Activated T-helper 2 cell treated with anti-CD3 and anti-CD28 coated beads, Interferon-gamma antibody, Interleukin-2, Interleukin-4, amounts not matched to agents 10 μg/mL and 5 μg/mL and 100 μg/mL, durations not matched to agents 14 hours and 24 hours and 36 hours (primary cell): ENCODE measurements at places on chromosomes 5 and 9.

- H3K27ac ChIP-seq, result no peak overlapping the region
- peaks cover 15% of the 10 kb centered on the region for H3K27me3 ChIP-seq
- DNase-seq, result no peak
- H3K36me3 ChIP-seq, result no peaks in the 10 kb centered on the region
- H3K4me1 ChIP-seq, result no peaks in the 10 kb centered on the region
- no peak overlapping the region for H3K4me3 ChIP-seq
Observed at GRCh38 chr9:88651682-88652633, 117.0 kb downstream of the NXNL2 start.

GRCh38 chr5:126370796-126371718, 52.2 kb upstream of the GRAMD2B start:
- no peak overlapping the region for H3K4me3 ChIP-seq
- H3K36me3 ChIP-seq, result no peaks in the 10 kb centered on the region
- peaks cover 13% of the 10 kb centered on the region for H3K4me1 ChIP-seq
- DNase-seq, result no peak
- H3K27me3 ChIP-seq, result peaks cover 9% of the 10 kb centered on the region
- H3K27ac ChIP-seq, result no peak overlapping the region

GRCh38 chr5:122858451-122858850, 13.0 kb downstream of the SNX24 start:
- H3K27me3 ChIP-seq, result peaks cover 7% of the 10 kb centered on the region
- H3K36me3 ChIP-seq, result no peaks in the 10 kb centered on the region
- DNase-seq, result no peak
- H3K4me3 ChIP-seq, result no peak overlapping the region

GRCh38 chr9:93166699-93167098, 17.2 kb upstream of the WNK2 start:
- peaks cover 7% of the 10 kb centered on the region for H3K4me1 ChIP-seq
- peaks cover 4% of the 10 kb centered on the region for H3K27me3 ChIP-seq
- no peak overlapping the region for H3K4me3 ChIP-seq
- no peak for DNase-seq
- H3K36me3 ChIP-seq, result no peaks in the 10 kb centered on the region

GRCh38 chr5:82422751-82423181, 144.6 kb upstream of the RPS23 start:
- H3K27ac ChIP-seq, result no peak overlapping the region
- DNase-seq, result no peak
- no peak overlapping the region for H3K4me3 ChIP-seq
- no peaks in the 10 kb centered on the region for H3K4me1 ChIP-seq

DNA sequence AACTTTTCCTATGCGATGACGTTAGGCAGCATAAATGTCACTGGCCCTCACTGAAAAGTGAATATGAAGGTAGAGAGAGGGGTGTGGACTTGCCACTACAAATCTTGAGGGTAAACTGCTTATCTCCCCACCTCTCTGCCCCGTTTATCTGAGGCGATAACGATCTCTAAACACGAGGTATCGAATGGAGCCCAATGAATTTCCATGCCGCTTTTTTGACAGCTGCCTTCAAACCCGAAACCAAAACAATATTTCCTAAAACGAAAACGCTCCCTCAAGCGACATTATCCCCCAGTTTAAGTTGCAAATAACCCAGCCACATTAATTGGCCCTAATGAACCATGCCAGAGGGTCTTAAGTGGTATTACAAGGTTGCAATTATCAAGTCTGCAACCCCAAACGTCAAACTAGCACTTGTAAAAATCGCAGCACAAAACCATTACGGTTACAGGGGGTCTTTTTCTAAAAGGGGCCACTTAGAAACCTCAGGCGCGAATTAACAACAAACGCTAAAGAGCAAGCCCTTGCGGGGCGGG, 1.4 kb downstream of the NR3C1 start:
- peaks cover 47% of the 10 kb centered on the region for H3K4me1 ChIP-seq
- DNase-seq, result peak; percentile 20
- peak overlapping the region; percentile 60 for H3K27ac ChIP-seq
- H3K4me3 ChIP-seq, result peak overlapping the region; percentile 81
- peaks cover 57% of the 10 kb centered on the region for H3K36me3 ChIP-seq

DNA sequence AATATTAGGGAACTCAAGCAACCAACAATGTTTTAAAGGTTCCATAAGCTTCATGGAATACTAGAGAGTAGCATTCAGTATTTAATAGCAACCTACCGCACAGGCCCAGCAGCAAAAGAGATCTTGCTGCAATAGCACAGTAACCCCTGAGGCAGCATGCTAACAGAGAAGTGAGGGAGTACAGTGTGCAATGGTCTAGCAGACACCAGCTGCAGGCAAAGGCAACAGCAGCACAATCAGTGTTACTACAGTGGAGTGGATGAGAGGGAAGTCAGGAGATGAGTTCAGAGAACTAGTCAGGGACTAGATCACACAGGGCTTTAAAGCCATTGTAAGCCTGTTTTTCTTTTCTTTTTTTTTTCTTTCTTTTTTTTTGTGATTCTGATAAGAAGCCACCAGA, 2.8 kb downstream of the TICAM2 start:
- H3K4me1 ChIP-seq, result peaks cover 22% of the 10 kb centered on the region
- DNase-seq, result no peak
- no peak overlapping the region for H3K4me3 ChIP-seq

GRCh38 chr9:2411459-2412215, 209.9 kb upstream of the VLDLR start:
- no peaks in the 10 kb centered on the region for H3K36me3 ChIP-seq

- peaks cover 60% of the 10 kb centered on the region for H3K4me1 ChIP-seq
- no peak overlapping the region for H3K4me3 ChIP-seq
- H3K36me3 ChIP-seq, result peaks cover 61% of the 10 kb centered on the region
- DNase-seq, result no peak
- no peaks in the 10 kb centered on the region for H3K27me3 ChIP-seq
- no peak overlapping the region for H3K27ac ChIP-seq
Observed at GRCh38 chr5:132444061-132444460, 46.5 kb downstream of the IRF1 start.

GRCh38 chr5:157900644-157901043, 41.7 kb upstream of the CLINT1 start:
- no peaks in the 10 kb centered on the region for H3K4me1 ChIP-seq
- no peak overlapping the region for H3K4me3 ChIP-seq
- H3K27ac ChIP-seq, result no peak overlapping the region
- peaks cover 10% of the 10 kb centered on the region for H3K27me3 ChIP-seq

GRCh38 chr5:37567566-37567965, 188.4 kb downstream of the WDR70 start:
- H3K27me3 ChIP-seq, result no peaks in the 10 kb centered on the region
- no peaks in the 10 kb centered on the region for H3K36me3 ChIP-seq
- no peaks in the 10 kb centered on the region for H3K4me1 ChIP-seq
- H3K4me3 ChIP-seq, result no peak overlapping the region

DNA sequence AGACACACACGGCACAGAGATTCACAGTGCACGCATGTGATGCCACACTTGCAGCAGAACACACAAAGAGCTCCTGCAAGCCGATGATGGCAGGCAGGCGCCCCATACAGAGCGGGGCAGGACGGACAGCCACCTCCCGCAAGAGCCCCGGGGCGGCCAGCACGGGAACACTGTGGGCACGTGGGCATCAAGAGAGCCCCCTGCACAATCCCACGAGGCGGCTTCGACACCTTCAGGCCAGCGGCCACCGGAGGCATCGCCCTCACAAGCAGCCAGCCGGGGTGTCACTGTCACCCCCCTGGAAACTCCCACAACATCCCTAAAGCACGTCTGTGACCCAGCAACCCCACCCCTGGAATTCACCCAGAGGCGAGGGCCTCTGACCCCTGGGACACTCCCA, 17.9 kb downstream of the TERT start:
- no peak for DNase-seq
- H3K27ac ChIP-seq, result no peak overlapping the region
- H3K27me3 ChIP-seq, result no peaks in the 10 kb centered on the region
- H3K36me3 ChIP-seq, result peaks cover 17% of the 10 kb centered on the region

DNA sequence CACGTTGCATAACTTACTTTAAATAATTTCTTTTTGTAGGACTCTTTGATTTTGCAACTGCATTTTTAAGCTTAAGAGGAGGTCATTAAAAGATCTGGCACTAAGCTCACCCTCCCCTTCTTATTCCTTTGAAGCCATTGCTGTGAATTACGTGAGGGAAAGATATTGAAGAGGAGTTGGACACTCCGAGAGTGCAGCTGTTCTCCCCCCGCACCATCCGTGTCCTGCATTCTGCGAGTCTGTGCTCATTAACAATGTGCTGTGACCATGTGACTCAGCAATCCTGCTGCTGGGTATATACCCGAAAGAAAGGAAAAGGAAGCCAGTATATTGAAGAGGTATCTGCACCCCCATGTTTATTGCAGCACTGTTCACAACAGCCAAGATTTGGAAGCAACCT, 40.0 kb downstream of the NXNL2 start:
- no peaks in the 10 kb centered on the region for H3K36me3 ChIP-seq
- H3K4me1 ChIP-seq, result peaks cover 4% of the 10 kb centered on the region
- no peak overlapping the region for H3K4me3 ChIP-seq
- DNase-seq, result no peak
- H3K27me3 ChIP-seq, result peaks cover 19% of the 10 kb centered on the region

- DNase-seq, result no peak
- no peak overlapping the region for H3K27ac ChIP-seq
- no peaks in the 10 kb centered on the region for H3K4me1 ChIP-seq
- no peaks in the 10 kb centered on the region for H3K27me3 ChIP-seq
- no peak overlapping the region for H3K4me3 ChIP-seq
Observed at GRCh38 chr5:38162625-38163024, 95.7 kb upstream of the EGFLAM start.

DNA sequence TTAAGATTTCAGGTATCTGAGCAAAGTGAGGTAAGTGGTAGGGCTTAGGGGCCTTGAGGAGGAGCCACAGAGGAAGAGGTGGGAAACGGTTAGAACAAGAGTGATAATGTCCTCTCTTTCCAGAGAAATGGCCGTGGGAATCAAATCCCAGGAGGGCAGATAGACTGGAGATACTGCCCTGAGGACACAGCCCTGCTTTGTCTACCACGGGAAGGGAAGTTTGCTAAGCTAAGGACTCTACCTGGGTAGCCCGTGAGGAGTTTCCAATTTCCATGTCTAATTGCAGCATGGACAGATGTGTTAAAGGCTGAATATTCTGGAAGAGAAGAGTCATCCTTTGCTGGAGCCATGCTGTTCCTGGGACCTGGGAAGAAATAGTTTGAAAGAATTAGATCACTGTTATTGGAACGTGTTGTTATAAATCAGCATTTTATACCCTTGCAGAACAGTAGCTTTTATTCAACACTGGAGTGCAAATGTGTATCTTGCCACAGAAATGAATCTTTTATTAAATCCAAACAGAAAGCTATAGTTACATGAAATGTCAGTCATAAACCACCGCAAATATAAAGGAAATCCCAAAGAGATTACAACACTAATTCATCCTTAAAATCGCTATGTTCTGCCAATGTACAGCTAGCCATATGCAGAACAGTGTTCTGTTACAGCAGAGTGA, 133.2 kb upstream of the LHFPL2 start:
- no peak for DNase-seq
- H3K4me1 ChIP-seq, result no peaks in the 10 kb centered on the region
- no peaks in the 10 kb centered on the region for H3K36me3 ChIP-seq
- no peak overlapping the region for H3K4me3 ChIP-seq
- no peaks in the 10 kb centered on the region for H3K27me3 ChIP-seq

GRCh38 chr5:54090495-54091120, 219.8 kb downstream of the ARL15 start:
- no peak for DNase-seq
- H3K4me3 ChIP-seq, result no peak overlapping the region
- no peak overlapping the region for H3K27ac ChIP-seq
- H3K27me3 ChIP-seq, result no peaks in the 10 kb centered on the region

DNA sequence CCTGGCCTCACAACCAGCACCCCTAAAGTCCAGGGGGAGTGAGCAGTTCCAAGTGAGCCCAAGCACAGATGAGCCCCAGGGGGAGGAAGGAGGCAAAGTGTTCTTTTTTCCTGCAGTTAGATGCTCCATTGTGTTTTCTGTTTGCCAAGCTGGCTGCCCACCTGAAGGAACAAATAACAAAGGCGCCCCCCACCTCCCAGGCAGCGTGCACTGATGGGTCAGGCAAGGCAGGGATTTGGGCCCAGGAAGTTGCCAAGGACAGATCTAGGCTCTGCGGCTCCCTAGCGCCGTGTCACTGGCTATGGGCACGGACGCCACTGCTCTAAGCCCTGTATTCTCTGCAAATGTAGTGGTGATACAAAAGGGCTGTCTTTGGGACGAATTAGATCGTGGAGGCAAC, 21.8 kb downstream of the FGF1 start:
- no peak for DNase-seq
- no peak overlapping the region for H3K4me3 ChIP-seq
- H3K36me3 ChIP-seq, result no peaks in the 10 kb centered on the region
- H3K27me3 ChIP-seq, result peaks cover 5% of the 10 kb centered on the region
- no peaks in the 10 kb centered on the region for H3K4me1 ChIP-seq
- no peak overlapping the region for H3K27ac ChIP-seq

DNA sequence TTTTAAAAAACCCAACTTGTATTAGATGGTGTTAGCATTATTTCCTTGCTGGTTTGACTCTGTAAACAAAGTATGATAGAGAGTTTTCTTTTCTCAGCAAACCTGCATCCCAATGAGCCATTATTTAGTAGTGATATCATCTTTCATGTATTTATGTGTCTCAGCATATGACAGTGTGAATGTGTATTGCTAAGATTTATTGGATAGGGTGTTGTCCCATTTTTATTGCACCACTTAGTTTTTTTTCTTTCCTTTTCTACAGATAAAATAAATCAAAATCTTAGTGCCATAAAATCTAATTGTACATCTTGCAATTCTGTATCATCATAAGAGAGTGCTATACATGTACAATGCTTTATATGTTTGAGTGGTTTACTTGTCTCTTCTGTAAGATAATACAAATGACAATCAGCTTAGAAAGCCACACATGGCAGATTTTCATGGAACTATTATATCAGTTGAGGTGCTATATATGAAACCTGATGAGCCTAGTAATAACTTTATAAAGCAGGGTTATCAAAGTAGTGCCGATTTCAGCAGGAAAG, 149.2 kb upstream of the CYLC2 start:
- no peaks in the 10 kb centered on the region for H3K36me3 ChIP-seq
- no peak overlapping the region for H3K4me3 ChIP-seq
- H3K27ac ChIP-seq, result no peak overlapping the region
- DNase-seq, result no peak
- no peaks in the 10 kb centered on the region for H3K4me1 ChIP-seq
- no peaks in the 10 kb centered on the region for H3K27me3 ChIP-seq

- no peaks in the 10 kb centered on the region for H3K4me1 ChIP-seq
- no peak for DNase-seq
- no peaks in the 10 kb centered on the region for H3K36me3 ChIP-seq
- no peaks in the 10 kb centered on the region for H3K27me3 ChIP-seq
- H3K4me3 ChIP-seq, result no peak overlapping the region
Observed at GRCh38 chr5:121038438-121038837, 574.3 kb downstream of the PRR16 start.

DNA sequence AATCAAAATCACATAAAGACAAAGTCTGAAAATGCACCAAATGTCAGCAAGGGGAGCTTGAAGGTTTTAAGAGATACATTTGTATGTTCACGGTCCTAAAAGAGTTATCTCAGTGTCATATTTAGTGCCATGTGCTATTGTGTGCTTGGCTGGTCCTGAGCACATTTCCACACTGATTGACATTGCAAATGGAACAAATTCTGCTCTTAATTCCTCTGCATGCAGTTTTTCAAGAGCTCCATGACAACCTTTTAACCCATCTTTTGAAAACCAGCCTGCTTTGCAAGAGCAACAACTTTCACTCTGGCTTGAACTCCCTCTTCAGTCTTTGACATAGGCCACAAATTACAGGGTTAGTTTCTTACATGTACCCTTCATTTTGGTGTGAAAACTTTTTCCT, 175.4 kb upstream of the ACTBL2 start:
- DNase-seq, result no peak
- peaks cover 6% of the 10 kb centered on the region for H3K27me3 ChIP-seq
- H3K27ac ChIP-seq, result no peak overlapping the region
- no peak overlapping the region for H3K4me3 ChIP-seq
- no peaks in the 10 kb centered on the region for H3K36me3 ChIP-seq
- H3K4me1 ChIP-seq, result no peaks in the 10 kb centered on the region
